Vagina (tissue), 2 donors: ENCODE measurements at places on chromosomes 3 and 15. TPM values are rescaled to one million over a fixed set of nuclear protein-coding genes. Genes with fewer than 3 reads are reported as not detected.

BTD gene
- 10.6 TPM for total RNA-seq

DNA sequence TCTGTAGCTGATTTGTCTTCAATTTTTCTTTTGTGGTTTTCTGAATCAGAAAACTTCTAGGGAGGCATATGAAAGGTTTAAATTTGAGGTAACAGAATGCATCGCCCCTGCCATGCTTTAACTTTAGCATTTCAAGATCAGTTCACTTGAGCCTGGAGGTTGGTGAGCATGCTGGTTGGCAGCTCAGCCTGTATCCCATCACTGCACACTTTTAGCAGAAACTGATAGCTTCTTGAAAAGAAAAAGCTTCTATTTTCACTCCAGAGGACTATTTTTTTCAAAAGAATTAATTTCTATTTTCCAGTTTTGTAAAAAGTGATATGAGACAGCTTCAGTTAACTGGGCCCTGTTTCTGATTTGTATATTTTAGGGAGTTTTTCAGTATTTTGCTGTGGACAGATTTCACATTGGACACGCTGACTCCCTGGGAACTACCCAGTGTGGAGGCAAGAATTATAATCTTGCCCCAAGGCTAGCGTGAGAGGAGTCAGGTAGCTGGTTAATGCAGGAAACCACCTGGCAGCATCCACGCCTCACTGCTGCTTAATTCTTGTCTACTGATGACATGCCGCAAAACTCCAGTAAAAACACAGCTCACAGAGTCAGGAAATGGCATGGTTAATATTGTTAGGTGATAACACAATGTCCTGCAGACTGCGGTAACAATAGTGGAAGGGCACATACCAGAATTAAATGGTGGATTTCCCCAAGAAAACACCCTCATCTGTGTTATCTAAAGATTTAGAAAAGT lies 71.4 kb downstream of the DUT start:
- DNase-seq: peak; percentile 47

DNA sequence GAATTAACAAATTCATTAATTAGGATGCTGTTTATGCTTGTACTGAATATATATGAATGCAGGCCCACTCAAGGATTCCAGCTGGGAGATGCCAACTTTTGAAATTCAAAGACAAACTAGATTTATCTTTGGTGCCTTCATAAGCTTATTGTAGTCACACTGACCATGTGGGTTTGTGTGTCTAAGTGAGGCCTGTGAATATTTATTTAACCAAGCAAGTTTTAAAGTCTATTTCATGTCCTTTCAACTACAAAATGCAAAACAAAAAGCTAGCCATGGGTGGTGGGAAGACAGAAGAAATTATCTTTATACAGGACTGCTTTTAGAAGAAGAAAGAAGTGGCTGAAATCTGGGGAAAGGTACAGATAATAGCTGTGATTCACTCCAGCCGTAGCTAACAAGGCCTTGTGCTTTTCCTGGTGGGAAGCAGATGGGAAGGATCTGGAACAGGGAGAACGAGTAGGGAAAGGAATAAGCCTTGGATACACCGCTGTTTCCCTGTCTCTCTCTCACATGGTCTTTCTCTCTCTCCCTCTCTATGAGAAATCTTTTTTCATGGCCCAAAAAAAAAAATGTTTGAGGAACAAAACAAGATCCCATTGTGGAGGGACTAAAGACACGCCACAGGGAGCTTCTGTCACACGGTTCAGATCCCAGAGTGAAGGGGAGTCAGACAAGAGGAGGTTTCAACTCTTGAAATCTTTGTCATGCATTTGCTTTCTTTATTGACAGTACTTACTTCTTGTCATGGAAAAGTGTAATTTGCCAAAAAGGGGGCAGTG lies 225.5 kb downstream of the RORA start:
- no peak for DNase-seq

DNA sequence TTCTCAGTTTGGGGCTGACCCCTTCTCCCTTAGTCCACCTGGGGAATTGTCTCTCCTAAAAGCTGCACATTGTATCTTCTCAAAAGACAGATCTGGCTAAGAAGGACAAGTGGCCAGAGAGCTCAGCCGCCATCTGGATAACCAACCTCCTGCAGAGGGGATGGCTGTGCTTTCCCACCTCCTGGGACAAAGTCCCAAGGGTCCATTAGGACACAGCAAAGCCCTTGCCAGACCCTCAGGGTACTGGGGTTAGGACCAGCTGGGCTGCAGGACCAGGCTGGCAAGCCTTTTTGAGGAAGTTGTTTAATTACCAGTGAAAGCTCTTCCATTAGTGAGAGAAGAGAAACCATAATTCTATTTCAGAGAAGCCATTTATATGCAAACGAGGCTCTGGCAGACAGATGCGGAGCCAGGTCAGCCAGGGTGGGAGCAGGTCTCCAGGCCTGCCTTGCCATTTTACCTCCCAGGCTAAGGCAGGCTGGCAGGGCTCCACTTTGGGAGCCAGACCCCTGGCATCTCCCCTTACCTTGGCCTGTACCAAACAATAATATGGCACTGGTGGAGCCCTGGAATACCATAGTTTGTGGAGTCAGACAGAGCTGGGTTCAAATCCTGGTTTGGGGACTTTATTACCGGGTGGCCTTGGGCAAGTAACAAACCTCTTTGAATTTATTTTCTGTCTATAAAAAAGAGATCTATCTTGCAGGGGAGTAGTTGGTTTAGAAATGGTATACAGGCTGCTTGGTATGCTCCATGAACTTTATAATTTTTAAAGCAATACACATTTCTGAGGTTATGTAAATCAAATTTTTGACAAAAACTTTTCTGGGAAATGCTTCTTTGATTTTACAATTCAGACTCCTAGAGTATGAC lies 17.9 kb downstream of the SHF start:
- no peak for DNase-seq

GRCh38 chr3:17399586-17399985 lies 342.8 kb downstream of the TBC1D5 start:
- no peak for DNase-seq

DNA sequence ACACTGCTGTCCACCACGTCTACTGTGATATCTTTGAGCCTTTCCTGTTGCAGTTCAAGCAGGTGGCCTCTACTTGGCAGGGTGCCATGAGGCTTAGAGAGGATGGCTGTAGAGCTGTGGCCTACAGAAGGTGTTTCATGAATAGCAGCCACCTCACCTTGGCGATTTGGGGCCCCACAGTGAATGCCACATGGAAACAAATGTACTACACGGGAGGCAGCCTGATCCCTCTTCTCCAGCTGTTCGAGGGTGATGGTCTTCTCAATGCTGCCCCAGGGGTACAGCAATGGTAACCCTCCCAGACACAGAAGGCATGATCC lies 70.7 kb downstream of the FAM43A start:
- no peak for DNase-seq

DNA sequence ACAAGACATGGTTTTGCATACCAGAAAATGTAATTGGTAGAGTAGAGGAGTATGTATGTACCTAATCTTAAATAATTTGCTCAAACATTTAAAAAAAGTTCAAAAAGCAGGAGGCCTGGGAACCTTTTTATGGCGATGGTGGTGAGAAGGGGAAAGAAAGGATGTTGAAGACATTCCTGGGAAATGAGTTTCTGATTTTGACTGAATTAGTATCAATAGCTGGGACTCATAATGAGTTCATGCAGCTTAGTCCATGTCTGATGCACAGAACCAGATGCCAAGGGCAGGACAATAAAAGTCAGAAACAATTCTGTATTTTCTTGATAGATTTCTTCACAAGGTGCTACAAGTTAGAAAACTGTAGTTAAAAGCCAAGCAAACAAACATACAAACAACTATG lies 395.3 kb downstream of the GAP43 start:
- DNase-seq: no peak
